ENCODE measurements at places on chromosomes 1 and 21. TPM values are rescaled to one million over a fixed set of nuclear protein-coding genes. Genes with fewer than 3 reads are reported as not detected.

HNRNPCL4 gene
- total RNA-seq = not detected

BGLAP gene
- not detected for total RNA-seq

LDLRAD1 gene
- not detected for total RNA-seq

TTC24 gene
- total RNA-seq = not detected

DYRK3 gene
- total RNA-seq = 9.7 TPM

CACNA1S gene
- not detected for total RNA-seq

PRMT2 gene
- 50.3 TPM for total RNA-seq

WNT3A gene
- not detected for total RNA-seq

CELA3B gene
- total RNA-seq = not detected

LRRC38 gene
- not detected for total RNA-seq

PRAMEF4 gene
- total RNA-seq = not detected

Measured in A549 treated with Hydrocortisone at 1 μM for 4 hours (cell line).